Right atrium auricular region (tissue), 2 donors: ENCODE measurements at places on chromosomes 3 and 15. TPM values are rescaled to one million over a fixed set of nuclear protein-coding genes. Genes with fewer than 3 reads are reported as not detected.

DNA sequence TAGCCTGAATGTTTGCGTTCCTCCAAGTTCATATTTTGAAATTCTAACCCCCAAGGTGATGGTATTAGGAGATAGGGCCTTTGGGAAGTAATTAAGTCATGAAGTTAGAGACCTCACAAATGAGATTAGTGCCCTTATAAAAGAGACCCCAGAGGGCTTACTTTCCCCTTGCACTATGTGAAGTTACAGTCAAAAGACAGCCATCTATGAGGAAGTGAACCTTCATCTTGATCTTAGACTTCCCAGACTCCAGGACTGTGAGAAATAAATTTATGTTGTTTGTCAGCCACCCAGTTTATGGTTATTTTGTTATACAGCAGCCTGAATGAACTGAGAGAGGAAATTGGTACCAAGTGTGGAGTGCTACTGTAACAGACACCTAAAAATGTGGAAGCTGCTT is 74.4 kb downstream of the DAPK2 start:
- no peak for DNase-seq

MED12L gene
- 0.07 TPM for total RNA-seq

GRCh38 chr3:128174675-128175590 is 21.7 kb downstream of the EEFSEC start:
- no peak for DNase-seq

- DNase-seq = no peak
These were observed 122.5 kb upstream of the SPRED1 start for GRCh38 chr15:38130205-38130567.

- DNase-seq = no peak
These were observed 72.6 kb downstream of the USF3 start for GRCh38 chr3:113623811-113624210.

DNA sequence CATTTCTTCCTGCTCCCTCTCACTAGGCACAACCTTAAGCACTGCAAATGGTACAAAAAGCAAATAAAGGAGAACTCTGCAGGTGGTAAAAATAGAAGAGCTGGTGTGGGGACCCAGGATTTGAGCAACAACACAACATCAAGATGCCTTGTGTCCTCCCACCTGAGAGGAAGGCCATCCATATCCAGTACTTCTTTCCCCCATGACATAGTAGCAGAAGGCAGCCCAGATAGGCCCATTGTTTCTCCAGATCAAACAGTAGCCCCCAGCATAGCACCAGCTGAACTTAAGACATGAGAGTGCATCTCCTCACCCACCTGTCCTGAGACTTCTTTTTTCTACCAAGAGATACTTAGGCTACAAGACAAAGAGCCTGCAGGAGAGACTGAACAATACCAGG is 180.5 kb downstream of the GOLGA6L6 start:
- no peak for DNase-seq

DNA sequence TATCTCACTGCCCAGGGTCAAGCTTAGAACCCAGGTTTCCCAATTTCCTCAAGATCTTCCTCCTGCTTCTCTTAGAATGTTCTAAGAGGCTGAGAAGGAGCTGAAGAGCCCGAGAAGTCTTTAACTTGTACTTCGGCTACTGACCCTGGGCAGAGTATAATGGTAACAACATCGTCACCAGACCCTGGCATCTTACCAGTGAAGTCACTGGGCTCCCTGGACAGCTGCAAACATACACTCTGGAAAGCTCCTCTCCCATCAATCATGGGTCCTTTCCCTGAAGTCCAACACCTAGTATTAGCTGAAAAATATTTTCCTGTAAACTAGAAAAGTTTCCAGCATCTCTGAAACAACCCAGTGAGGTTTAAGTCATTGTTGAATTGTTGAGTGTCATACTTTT is 22.7 kb downstream of the CPEB1 start:
- no peak for DNase-seq
